ENCODE measurements at places on chromosomes 13 and 19.
A peak's percentile ranks its signal among the peaks of the same experiment; 100 is the strongest.

DNA sequence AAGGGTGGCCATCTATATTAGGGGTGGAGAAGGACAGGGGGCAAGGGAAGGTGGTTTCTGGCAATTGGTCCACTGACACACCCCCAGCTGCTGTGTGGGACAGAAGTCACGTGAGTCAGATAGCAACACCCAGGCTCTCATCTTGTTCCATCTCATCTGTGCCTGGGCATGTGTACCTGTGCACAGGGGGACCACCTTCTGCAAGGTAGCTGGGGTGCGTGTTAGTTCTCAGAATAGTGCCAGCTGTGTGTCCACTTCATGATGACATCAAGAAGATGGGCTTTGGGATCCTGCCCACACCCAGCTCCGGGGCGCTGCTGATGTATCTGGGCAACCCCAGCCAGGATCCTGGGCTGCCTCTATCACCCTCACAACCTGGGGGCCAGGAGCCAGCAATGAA is 38.6 kb downstream of the COL4A2 start:
- H3K27me3 ChIP-seq, result peaks cover 16% of the 10 kb centered on the region
- DNase-seq, result no peak
- peaks cover 47% of the 10 kb centered on the region for H3K36me3 ChIP-seq
- peak overlapping the region; percentile 4 for H3K4me3 ChIP-seq
- no peak overlapping the region for H3K27ac ChIP-seq
- H3K4me1 ChIP-seq, result peaks cover 95% of the 10 kb centered on the region

GRCh38 chr19:42362342-42362741 is 27.8 kb downstream of the CNFN start:
- H3K4me1 ChIP-seq, result peaks cover 11% of the 10 kb centered on the region
- peaks cover 8% of the 10 kb centered on the region for H3K27me3 ChIP-seq
- H3K36me3 ChIP-seq, result peaks cover 49% of the 10 kb centered on the region

GRCh38 chr19:6150289-6150688 is 14.8 kb downstream of the ACSBG2 start:
- H3K4me3 ChIP-seq, result no peak overlapping the region
- no peak overlapping the region for H3K27ac ChIP-seq
- peaks cover 2% of the 10 kb centered on the region for H3K27me3 ChIP-seq
- no peaks in the 10 kb centered on the region for H3K4me1 ChIP-seq

- H3K4me3 ChIP-seq, result no peak overlapping the region
- peaks cover 11% of the 10 kb centered on the region for H3K36me3 ChIP-seq
- H3K27ac ChIP-seq, result no peak overlapping the region
- H3K4me1 ChIP-seq, result no peaks in the 10 kb centered on the region
- H3K27me3 ChIP-seq, result no peaks in the 10 kb centered on the region
- no peak for DNase-seq
Measured at GRCh38 chr13:112442483-112443090, 66.4 kb downstream of the SPACA7 start.

- peaks cover 6% of the 10 kb centered on the region for H3K27me3 ChIP-seq
- no peaks in the 10 kb centered on the region for H3K4me1 ChIP-seq
- no peak overlapping the region for H3K27ac ChIP-seq
- H3K36me3 ChIP-seq, result no peaks in the 10 kb centered on the region
Measured at GRCh38 chr19:14992780-14993179, 13.1 kb upstream of the SLC1A6 start.

DNA sequence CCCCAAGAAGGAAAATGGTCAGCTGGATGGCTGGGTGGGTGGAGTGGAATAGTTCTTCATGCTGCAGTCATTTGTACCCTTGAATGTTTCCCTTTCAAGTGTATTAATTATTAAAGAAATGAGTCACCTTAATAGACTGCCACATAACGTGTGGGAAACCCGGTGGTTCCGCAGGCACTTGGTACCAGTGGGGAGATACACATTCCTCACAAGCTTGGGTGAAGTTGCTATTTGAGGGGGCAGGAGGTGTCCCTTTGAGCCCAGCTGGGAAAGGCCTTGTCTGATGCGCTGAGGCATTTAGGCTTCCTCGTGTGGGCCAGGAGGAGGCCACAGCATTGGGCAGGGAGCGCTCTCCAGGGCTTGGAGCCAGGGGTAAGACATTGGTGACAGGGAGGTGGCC is 57.7 kb downstream of the ATP8A2 start:
- no peaks in the 10 kb centered on the region for H3K27me3 ChIP-seq
- no peak overlapping the region for H3K4me3 ChIP-seq
- H3K27ac ChIP-seq, result no peak overlapping the region
- peaks cover 6% of the 10 kb centered on the region for H3K4me1 ChIP-seq

GRCh38 chr13:50326811-50327210 is 311.6 kb downstream of the KCNRG start:
- no peaks in the 10 kb centered on the region for H3K4me1 ChIP-seq
- no peak overlapping the region for H3K27ac ChIP-seq
- no peaks in the 10 kb centered on the region for H3K27me3 ChIP-seq
- no peak for DNase-seq
- no peaks in the 10 kb centered on the region for H3K36me3 ChIP-seq

GRCh38 chr13:99476648-99477047 is 24.6 kb upstream of the TM9SF2 start:
- H3K27me3 ChIP-seq, result no peaks in the 10 kb centered on the region
- H3K36me3 ChIP-seq, result no peaks in the 10 kb centered on the region
- peak overlapping the region; percentile 86 for H3K27ac ChIP-seq
- peaks cover 10% of the 10 kb centered on the region for H3K4me1 ChIP-seq
- no peak overlapping the region for H3K4me3 ChIP-seq

DNA sequence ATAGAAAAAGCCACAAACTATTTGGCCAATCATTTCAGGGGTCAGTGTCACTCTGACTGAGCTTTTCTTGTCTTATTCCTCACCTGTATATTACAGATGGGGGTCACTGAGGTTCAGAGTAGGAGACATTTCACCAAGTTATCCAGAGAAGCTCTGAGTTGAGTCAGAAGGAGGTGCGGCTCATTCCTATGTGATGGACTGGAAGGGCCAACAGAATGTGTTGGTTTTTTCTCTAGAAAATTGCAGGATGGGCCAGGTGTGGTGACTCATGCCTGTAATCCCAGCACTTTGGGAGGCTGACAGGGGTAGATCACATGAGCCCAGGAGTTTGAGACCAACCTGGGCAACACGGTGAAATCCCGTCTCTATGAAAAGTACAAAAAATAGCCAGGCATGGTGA is 24.5 kb upstream of the ZNF83 start:
- H3K36me3 ChIP-seq, result peaks cover 18% of the 10 kb centered on the region
- no peak overlapping the region for H3K4me3 ChIP-seq
- no peaks in the 10 kb centered on the region for H3K27me3 ChIP-seq
- no peak overlapping the region for H3K27ac ChIP-seq

- DNase-seq, result no peak
- no peaks in the 10 kb centered on the region for H3K4me1 ChIP-seq
- no peaks in the 10 kb centered on the region for H3K27me3 ChIP-seq
- no peak overlapping the region for H3K4me3 ChIP-seq
- H3K36me3 ChIP-seq, result no peaks in the 10 kb centered on the region
Measured at GRCh38 chr13:74839656-74840055, 642.3 kb downstream of the TBC1D4 start.

DNA sequence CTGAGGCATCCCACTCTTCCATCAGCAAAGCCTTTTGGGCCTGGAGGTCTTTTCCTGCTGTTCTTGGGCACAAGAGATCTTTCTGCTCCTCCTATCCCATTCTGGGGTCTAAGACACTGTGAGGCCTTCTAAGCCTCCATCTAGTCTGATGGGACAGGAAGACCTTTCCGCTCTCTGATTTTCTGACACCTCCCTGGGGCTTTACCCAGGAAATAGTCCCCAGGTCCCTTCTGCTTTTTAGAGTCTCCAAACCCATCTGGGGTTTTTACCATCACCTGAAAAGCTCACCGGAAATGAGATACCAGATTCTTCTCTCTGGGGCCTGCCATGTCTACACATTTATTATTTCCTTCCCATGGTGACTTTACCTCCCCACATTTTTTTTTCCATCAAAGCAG is 21.1 kb downstream of the CLEC17A start:
- no peaks in the 10 kb centered on the region for H3K36me3 ChIP-seq
- DNase-seq, result no peak
- H3K4me1 ChIP-seq, result no peaks in the 10 kb centered on the region
- peaks cover 2% of the 10 kb centered on the region for H3K27me3 ChIP-seq
- H3K27ac ChIP-seq, result no peak overlapping the region
- H3K4me3 ChIP-seq, result no peak overlapping the region

DNA sequence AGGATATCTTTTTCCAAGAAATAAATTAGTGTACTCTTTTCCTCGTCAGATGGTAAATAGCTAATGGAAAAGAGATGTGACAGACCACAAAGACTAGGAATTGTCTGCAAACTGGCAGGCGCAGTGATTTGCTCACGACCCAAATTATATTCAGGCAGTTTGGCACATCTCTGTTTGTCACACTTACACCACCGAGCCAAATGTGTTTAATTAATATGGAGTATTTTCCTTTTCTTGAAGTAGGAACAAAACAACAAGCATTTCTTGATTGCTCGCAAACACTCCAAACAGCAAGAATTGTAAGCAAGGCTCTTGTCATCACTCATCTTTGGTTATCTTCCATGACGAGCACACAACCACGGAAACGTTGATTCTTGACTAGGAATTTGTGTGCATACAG is 884.2 kb downstream of the PCDH9 start:
- no peaks in the 10 kb centered on the region for H3K36me3 ChIP-seq
- DNase-seq, result no peak
- no peak overlapping the region for H3K4me3 ChIP-seq
